ENCODE measurements at places on chromosomes 7 and 10. TPM values are rescaled to one million over a fixed set of nuclear protein-coding genes. Genes with fewer than 3 reads are reported as not detected.

- DNase-seq: peak; percentile 69
Observed at GRCh38 chr10:70007116-70007820, 45.4 kb upstream of the MACROH2A2 start.

Gene CHRM2
- total RNA-seq: 1.2 TPM

GRCh38 chr10:89554433-89554832, 19.0 kb upstream of the SLC16A12 start:
- no peak for DNase-seq

- no peak for DNase-seq
Observed at GRCh38 chr7:82012453-82012852, 242.6 kb upstream of the HGF start.

- no peak for DNase-seq
Observed at GRCh38 chr7:108132551-108133265, 2.5 kb upstream of the LAMB4 start.

Measured in osteoblast (primary cell).